ENCODE measurements at places on chromosomes 6 and 20. TPM values are rescaled to one million over a fixed set of nuclear protein-coding genes. Genes with fewer than 3 reads are reported as not detected.

SULF2 gene
- total RNA-seq: 48.5 TPM

PSORS1C2 gene
- not detected for total RNA-seq

C20orf96 gene
- total RNA-seq: 1.2 TPM

CALHM6 gene
- total RNA-seq: 1.4 TPM

BHLHE23 gene
- total RNA-seq: not detected

SLC17A3 gene
- total RNA-seq: not detected

BNIP5 gene
- total RNA-seq: not detected

LTA gene
- total RNA-seq: not detected

VSX1 gene
- not detected for total RNA-seq

PDYN gene
- not detected for total RNA-seq

BMP6 gene
- total RNA-seq: 4.2 TPM

RIN2 gene
- total RNA-seq: 67.8 TPM

ZKSCAN8 gene
- 29.8 TPM for total RNA-seq

TRIM38 gene
- 21.7 TPM for total RNA-seq

FGD2 gene
- not detected for total RNA-seq

NKAIN4 gene
- total RNA-seq: not detected

ETV7 gene
- total RNA-seq: 6.7 TPM

GATA5 gene
- not detected for total RNA-seq

BTBD3 gene
- 30.3 TPM for total RNA-seq

MOXD1 gene
- total RNA-seq: 19.5 TPM

BTNL2 gene
- total RNA-seq: not detected

IFT52 gene
- 46.4 TPM for total RNA-seq

VIP gene
- total RNA-seq: not detected

OR2B6 gene
- total RNA-seq: not detected

DEFB124 gene
- not detected for total RNA-seq

HFE gene
- total RNA-seq: 15.4 TPM

TMEM239 gene
- under 0.01 TPM for total RNA-seq

FERMT1 gene
- 3.9 TPM for total RNA-seq

ZNF165 gene
- total RNA-seq: 0.97 TPM

CDK5RAP1 gene
- 15.3 TPM for total RNA-seq

BEND6 gene
- 33.3 TPM for total RNA-seq

MYO6 gene
- total RNA-seq: 19.9 TPM

AARS2 gene
- total RNA-seq: 6.3 TPM

RAMACL gene
- 7.5 TPM for total RNA-seq

LST1 gene
- total RNA-seq: not detected

CCN6 gene
- 36.8 TPM for total RNA-seq

KCNS1 gene
- not detected for total RNA-seq

PKIB gene
- total RNA-seq: 0.13 TPM

CFAP206 gene
- total RNA-seq: 1.2 TPM

ZNF292 gene
- total RNA-seq: 55.6 TPM

KCNK5 gene
- 0.76 TPM for total RNA-seq

ZSCAN31 gene
- 1.6 TPM for total RNA-seq

Data from articular chondrocyte of knee joint (primary cell).